ENCODE measurements at places on chromosomes 1 and 21.
A peak's percentile ranks its signal among the peaks of the same experiment; 100 is the strongest.

GRCh38 chr1:68232289-68233148 is at the start of gene WLS:
TSS of gene WLS (minus strand) at chr1:68232523. CDS start at chr1:68232299, 224 bp downstream.
- no peak for DNase-seq

- no peak for DNase-seq
These were observed 10.2 kb downstream of the CD52 start for GRCh38 chr1:26327956-26328362.

GRCh38 chr1:62437273-62437940 is 558 bp downstream of the USP1 start:
- DNase-seq = no peak

- no peak for DNase-seq
These were observed 4.1 kb downstream of the OLFML3 start for GRCh38 chr1:113983391-113983790.

GRCh38 chr1:36251794-36252481 is 27.7 kb downstream of the THRAP3 start:
- no peak for DNase-seq

- DNase-seq = no peak
These were observed 36.0 kb downstream of the SIPA1L2 start for GRCh38 chr1:232593717-232594502.

DNA sequence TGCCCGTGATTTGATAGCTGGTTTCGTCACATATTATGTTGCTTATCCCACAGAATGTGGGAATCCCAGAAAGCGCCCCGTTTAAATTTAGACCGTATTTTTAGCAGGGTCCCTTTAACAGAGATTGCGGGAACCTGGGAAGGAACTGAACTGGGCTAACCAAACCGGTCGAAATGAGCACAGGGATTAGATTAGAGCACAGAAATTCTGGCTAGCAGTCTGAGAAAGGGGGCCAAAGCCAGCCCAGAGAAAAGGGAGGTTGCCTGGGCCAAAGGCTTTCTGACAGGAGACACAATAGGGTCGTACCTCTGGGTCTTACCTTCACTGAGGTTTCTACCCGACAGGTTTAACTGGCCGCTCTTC is 327 bp downstream of the LRRC40 start:
- no peak for DNase-seq

DNA sequence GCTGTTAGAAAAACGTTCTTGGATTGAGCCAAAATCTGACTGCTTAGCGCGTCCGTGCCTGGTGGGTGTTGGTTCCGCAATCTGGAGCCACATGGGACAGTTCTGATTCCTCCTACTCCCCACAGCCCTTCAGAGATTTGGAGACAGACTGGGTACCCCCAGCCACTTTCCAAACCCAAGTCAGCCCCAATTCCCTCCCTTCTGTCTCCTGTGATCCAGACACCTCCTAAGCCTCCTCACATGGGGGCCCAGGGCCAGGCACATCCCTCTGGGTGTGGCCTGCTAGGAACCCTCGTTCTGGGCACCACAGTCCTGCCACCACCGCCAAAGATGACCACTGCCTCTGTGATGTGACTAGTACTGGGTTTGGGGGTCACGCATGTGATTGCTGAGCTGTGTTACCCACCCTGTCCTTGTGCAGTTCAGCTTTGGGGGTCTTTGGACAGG is 4.8 kb downstream of the PLA2G5 start:
- no peak for DNase-seq

DNA sequence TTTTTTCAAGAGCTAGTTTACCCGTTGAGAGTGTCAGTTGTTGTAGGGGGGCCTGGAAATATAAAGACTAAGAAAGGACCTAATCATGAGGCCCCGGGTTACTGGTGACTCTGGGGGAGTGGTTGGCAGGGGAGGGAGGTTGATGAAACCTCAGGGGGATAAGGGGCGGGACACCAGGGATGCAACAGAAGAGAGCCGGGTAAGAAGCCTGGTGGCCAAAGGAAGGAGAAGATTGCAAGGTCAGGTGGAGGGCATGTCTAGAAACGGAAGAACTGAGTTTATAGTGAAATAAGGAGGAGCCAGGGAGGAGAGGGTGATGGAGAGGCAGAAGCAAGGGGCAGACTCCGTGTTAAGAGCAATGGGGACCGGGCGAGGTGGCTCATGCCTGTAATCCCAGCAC is 12.5 kb upstream of the SPOCD1 start:
- DNase-seq = no peak

- no peak for DNase-seq
These were observed 2.7 kb upstream of the MYCBP start for GRCh38 chr1:38875811-38876210.

GRCh38 chr1:16078925-16079656 is 5.6 kb upstream of the FAM131C start:
- DNase-seq = peak; percentile 38

DNA sequence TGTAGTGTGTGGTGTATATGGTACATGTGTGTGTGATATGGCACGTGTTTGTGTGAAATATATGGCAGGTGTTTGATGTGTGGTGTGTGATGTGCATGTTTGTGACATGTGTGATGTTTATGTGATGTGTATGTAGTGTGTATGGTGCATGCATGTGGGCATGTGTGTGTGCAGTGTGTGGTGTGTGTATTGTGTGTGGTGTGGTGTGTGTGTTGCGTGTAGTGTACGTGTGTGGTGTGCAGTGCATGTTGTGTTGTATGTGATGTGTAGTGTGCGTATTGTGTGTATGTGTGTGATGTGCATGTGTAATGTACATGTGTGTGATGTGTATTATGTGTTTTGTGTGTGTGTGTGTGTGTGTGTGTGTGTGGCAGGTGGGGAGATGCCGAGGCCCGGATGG is 65.7 kb downstream of the SLC19A1 start:
- no peak for DNase-seq

GRCh38 chr1:1175221-1176062 is 1.8 kb downstream of the TTLL10 start:
- DNase-seq = no peak
